ENCODE measurements at places on chromosomes 7 and 10.

DNA sequence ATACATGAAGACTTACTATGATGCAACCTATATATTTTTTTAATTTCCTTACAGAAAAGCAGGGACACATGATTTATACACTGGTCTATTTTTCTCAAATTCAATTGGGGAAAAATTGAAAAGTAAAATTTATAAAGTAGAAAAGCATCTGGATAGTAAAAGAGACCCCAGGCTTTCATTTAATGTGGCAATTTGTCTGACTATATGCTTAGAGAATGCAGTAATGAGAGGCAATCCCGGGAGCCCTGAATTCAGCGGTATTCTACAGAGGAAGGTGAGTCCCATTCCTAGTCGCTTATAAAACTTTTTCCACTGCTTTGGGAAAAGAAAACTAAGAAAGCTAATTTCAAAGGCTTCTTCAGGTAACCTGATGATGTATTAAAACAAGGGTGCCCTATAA lies 167.1 kb downstream of the SEMA3D start:
- H3K4me3 ChIP-seq, result no peak overlapping the region
- H3K4me1 ChIP-seq, result no peaks in the 10 kb centered on the region
- no peaks in the 10 kb centered on the region for H3K27me3 ChIP-seq
- DNase-seq, result no peak
- H3K27ac ChIP-seq, result no peak overlapping the region

GRCh38 chr7:504221-505111 lies 15.2 kb downstream of the PDGFA start:
- DNase-seq, result peak; percentile 69
- peak overlapping the region; percentile 71 for H3K27ac ChIP-seq
- H3K36me3 ChIP-seq, result peaks cover 89% of the 10 kb centered on the region
- H3K4me3 ChIP-seq, result no peak overlapping the region

GRCh38 chr7:52639981-52640380 lies 395.5 kb upstream of the POM121L12 start:
- H3K4me1 ChIP-seq, result no peaks in the 10 kb centered on the region
- H3K36me3 ChIP-seq, result no peaks in the 10 kb centered on the region
- no peak overlapping the region for H3K27ac ChIP-seq

DNA sequence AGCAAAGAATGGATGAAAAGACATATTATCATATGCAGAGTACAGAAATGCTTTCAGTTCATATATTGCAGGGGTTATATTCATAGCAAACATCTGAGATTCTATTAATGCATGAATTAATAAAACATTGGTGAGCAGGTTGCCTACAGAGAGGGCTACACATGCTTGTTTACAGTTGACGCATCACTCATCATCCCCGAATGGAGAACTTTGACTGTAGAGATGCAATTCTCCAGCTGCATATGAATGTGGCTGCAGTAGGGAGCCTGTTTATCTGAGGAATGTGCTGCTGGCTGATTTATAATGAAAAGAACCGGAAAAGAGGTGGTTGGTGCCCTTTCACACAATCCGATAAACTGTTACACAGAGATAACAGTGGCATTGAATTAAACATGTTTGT lies 116.5 kb downstream of the GRM3 start:
- H3K4me3 ChIP-seq, result no peak overlapping the region
- no peaks in the 10 kb centered on the region for H3K36me3 ChIP-seq
- H3K27ac ChIP-seq, result no peak overlapping the region
- no peaks in the 10 kb centered on the region for H3K27me3 ChIP-seq
- DNase-seq, result no peak

DNA sequence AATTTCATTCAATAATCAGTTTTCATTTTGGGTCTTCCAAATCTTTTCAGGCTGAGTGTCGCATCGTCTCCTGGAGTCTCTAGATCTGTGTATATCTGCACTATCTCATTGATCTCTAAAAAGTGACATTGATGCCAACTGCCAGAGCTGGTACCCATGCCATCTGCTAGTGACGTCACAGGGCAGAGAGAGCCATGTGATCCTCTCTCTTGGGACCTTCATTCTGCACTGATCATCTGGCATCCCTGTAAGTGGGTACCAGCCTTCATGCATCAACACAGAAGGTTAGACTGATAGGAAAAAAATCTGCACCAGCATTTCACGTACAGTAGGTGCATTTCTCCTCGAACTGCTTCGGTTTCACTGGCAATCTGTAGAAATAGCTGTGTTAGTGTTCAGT lies at the start of gene NEUROD6:
Gene NEUROD6, minus strand, starts transcription at position 124 of the 400 bp plus-strand sequence. CDS start 1,458 bp downstream, outside the sequence.
- H3K36me3 ChIP-seq, result no peaks in the 10 kb centered on the region
- H3K27me3 ChIP-seq, result peaks cover 27% of the 10 kb centered on the region
- H3K4me1 ChIP-seq, result no peaks in the 10 kb centered on the region
- H3K27ac ChIP-seq, result no peak within 1 kb of the TSS
- H3K4me3 ChIP-seq, result no peak within 1 kb of the TSS

- H3K27ac ChIP-seq, result peak overlapping the region; percentile 94
- no peaks in the 10 kb centered on the region for H3K27me3 ChIP-seq
- DNase-seq, result no peak
- H3K4me3 ChIP-seq, result peak overlapping the region; percentile 53
- no peaks in the 10 kb centered on the region for H3K36me3 ChIP-seq
These were observed 713 bp downstream of the LOXL4 start for GRCh38 chr10:98267069-98267893.

DNA sequence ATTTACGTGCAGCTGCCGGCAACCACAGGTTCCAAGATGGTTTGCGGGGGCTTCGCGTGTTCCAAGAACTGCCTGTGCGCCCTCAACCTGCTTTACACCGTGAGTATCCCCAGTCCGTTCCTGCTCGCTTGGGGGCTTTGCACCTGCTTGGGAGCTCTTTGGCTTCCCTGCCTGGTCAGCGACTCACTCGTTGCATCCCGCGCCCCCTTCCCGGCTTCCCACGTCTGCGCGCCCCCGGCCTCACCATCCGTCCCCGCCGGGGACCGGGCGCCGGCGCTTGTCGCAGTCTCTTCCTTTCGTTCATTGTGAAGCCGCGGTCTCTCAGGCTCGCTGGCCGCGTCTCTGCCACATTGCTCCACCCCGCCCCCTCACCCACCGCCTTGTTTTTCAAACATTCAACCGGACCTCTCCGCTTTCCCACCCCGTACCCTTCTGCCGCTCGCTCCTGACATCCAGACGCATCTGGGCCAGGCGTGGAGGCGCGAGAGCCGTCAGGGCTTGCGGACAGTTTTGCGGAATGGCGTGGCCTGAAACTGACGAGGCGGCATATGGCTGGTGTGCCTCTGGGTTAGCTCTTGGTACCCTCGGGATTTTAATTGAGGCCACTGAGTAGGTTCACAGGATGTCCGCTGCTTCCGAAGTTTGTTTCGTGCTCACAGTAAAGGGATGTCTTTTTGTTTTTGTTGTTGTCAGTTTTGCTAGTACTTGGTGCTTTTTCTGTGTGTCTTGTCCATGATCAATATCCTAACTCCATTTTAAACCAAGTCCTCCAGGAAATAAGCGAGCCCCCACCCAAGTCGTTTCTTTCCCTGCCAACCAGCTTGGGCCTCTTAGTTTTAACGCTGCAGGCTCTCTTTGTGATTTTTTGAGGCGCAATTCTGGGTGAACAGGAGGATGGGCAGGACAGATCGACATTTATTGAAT lies 639 bp downstream of the TSPAN13 start:
- H3K27me3 ChIP-seq, result no peaks in the 10 kb centered on the region
- peaks cover 21% of the 10 kb centered on the region for H3K4me1 ChIP-seq
- H3K4me3 ChIP-seq, result peak overlapping the region; percentile 49
- DNase-seq, result no peak

DNA sequence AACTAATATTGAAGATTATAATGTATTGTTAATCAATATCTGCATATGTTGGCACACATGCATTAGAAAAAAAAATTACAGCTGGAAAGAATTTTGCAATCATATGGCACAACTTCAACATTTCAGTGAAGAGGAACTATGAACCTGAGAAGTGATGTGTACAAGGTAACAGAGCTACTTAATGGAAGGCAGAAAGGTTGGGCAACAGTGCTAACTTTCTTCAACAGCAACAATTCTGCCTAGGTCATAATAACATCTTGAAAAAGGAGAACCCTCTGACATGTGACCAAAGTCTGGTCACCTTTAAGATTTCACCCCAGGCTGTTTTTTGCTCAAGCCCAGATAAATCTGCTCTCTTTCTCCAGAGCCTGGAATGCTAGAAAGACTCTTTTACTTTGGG lies 47.9 kb upstream of the SKAP2 start:
- no peak overlapping the region for H3K27ac ChIP-seq
- no peaks in the 10 kb centered on the region for H3K27me3 ChIP-seq
- no peak overlapping the region for H3K4me3 ChIP-seq

DNA sequence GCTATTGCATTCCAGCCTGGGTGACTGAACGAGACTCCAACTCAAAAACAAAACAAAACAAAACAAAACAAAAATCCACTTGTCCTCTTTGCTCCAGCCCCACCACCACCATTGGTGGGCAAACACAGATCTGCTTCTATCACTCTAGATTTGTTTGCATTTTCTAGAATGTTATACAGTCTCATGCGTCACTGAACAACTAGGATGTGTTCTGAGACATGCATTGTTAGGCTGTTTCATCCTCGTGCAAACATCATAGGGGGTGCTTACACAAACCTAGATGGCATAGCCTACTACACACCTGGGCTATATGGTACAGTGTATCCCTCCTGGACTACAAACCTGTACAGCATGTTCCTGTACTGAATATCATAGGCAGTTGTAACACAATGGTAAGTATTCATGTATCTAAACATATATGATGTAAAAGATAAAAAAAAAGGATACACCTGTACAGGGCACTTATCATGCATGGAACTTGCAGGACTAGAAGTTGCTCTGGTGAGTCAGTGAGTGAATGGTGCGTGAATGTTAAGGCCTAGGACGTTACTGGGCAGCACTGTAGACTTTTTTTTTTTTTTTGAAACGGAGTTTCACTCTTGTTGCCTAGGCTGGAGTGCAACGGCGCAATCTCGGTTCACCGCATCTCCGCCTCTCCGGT lies 45.3 kb downstream of the BTBD16 start:
- no peak overlapping the region for H3K4me3 ChIP-seq
- no peak for DNase-seq
- H3K27ac ChIP-seq, result no peak overlapping the region
- H3K36me3 ChIP-seq, result no peaks in the 10 kb centered on the region

DNA sequence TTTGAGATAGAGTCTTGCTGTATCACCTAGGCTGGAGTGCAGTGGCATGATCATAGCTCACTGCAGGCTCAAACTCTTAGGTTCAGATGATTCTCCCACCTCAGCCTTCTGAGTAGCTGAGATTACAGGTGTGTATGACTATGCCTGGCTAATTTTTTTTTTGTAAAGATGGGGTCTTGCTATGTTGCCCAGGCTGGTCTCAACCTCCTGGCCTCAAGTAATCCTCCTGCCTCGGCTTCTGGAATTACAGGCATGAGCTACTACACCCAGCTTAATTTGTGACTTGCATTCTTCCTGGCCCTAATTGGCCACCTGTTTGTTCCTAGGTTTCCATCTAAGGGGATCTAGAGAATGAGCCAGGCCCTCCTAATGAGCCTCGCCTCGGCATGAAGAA lies 9.3 kb downstream of the ARHGAP22 start:
- H3K4me3 ChIP-seq, result no peak overlapping the region
- H3K27me3 ChIP-seq, result no peaks in the 10 kb centered on the region
- DNase-seq, result no peak

DNA sequence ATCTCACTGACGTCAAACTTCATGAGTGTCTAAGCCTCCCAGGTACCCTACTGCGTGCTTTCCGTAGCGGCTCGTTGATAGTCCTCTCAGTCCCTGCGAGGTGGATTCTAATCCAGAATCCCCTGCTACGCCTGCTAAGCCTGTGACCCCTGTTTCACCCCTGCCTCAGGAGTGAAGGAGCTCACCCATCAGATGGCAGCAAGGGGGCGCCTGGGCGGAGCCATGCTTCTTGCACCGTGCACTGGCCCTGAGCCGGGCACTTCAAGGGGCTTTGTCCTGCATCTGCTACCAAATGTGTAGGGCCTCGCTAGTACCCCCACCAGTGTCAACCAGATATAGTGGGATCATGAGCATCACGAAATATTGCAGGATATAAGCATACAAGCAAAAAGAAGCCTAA lies 918 bp upstream of the STRA8 start:
- no peaks in the 10 kb centered on the region for H3K36me3 ChIP-seq
- H3K27ac ChIP-seq, result no peak overlapping the region
- DNase-seq, result no peak
- H3K27me3 ChIP-seq, result no peaks in the 10 kb centered on the region

DNA sequence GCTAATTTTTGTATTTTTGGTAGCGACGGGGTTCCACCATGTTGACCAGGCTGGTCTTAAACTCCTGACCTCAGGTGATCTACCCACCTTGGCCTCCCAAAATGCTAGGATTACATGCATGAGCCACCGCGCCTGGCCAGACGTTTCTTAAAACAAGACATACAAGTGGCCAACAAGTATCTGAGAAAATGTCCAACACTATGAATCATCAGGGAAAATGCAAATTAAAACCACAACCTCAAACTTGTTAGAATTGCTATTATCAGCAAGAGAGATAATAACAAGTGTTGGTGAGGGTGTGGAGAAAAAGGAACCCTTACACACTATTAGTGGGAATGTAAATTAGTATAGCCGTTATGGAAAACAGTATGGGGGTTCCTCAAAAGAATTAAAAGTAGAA lies 148.6 kb downstream of the SUGCT start:
- no peaks in the 10 kb centered on the region for H3K27me3 ChIP-seq
- no peak overlapping the region for H3K4me3 ChIP-seq
- no peaks in the 10 kb centered on the region for H3K4me1 ChIP-seq
- no peak overlapping the region for H3K27ac ChIP-seq

DNA sequence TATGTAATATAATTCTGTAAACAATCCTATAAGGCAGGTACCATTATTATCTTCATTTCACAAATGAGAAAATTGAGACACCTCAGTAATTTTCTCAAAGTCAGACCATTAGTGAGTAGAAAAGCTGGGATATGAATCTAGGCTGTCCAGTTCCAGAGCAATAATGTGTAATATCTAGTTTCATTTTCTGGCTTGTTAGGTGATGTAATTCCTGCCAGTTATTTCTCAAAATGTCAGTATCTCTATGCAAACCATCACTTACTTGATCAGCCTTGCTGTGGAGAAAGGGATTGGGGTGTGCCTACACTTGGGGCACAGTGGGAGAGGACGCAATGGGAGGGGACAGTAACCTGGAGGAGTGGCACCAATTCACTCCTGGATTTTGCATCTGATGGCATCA lies 157.5 kb downstream of the LYZL1 start:
- H3K4me1 ChIP-seq, result no peaks in the 10 kb centered on the region

DNA sequence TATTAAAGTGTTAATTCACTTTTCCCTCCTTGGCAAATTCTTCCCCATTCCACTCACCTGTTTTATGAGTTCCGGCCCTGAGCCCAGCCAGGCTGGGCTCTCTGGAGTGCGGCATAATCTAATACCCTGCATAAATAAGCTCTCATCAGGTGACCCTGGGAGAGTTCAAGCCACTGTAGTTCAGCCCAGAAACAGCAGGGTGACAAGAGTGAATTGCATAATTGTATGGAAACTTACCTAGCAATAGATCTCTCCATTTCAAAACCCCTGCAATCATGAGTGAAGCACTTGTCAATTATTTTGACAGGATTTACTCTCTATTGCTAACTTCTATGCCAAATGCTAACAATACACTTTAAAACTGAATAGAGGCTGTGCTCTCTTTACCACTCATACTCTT lies 94.7 kb downstream of the OSBPL3 start:
- no peak overlapping the region for H3K4me3 ChIP-seq
- no peak for DNase-seq
- no peaks in the 10 kb centered on the region for H3K4me1 ChIP-seq
- H3K36me3 ChIP-seq, result no peaks in the 10 kb centered on the region
